Heart left ventricle (tissue), 16 donors: ENCODE measurements at places on chromosomes 16 and 17. TPM values are rescaled to one million over a fixed set of nuclear protein-coding genes. Genes with fewer than 3 reads are reported as not detected.

- DNase-seq: no peak
Observed at GRCh38 chr16:5649762-5650743, 552.5 kb upstream of the EEF2KMT start.

DNA sequence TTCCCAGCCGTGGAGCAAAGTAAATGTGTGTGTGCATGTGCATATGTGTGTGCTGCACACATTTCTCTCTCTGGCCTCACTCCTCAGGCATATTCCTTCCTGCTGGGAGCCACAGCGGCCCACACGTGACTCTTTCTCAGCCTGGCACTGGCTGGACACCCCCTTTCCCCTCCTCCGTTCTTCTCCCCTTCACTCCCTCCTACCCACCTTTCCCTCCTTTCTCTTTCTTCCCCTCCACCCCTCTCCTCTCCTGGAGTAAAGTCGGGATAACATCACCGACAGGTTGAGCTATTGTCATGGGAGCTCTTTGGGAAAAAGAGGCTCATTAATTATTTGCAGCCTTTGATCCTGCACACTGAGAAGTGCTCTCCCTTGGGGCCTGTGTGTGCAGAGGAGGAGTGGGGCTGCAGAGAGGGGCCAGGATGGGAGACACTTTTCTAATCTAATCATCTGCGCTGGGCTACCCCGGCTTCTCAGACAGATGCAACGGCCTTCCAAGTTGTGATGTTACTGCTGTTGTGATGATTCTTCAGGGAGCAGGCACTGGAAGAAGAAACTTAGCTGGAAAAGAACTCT, 126.3 kb upstream of the HSBP1 start:
- DNase-seq: no peak

GRCh38 chr16:69293401-69293800, 17.7 kb upstream of the VPS4A start:
- no peak for DNase-seq

DNA sequence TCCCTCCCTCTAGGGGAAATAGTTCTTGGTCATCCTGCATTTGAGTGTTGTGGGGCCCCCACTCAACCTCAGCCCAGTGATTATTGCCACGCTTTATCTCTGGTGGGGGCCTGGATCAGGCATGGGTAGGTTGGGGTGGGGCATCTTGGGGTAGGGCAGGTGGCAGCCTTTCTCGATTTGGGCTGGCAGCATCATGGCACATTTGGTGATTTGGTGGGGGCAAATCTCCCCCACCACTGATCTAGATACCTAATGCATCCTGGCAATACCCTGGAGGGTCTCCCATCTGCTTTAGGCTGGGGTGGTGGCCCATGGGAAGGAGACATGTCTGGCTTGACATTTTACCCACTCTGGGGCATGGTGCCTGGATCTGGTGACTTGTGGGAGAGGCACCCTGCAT, 40.2 kb downstream of the NLRP1 start:
- no peak for DNase-seq

DNA sequence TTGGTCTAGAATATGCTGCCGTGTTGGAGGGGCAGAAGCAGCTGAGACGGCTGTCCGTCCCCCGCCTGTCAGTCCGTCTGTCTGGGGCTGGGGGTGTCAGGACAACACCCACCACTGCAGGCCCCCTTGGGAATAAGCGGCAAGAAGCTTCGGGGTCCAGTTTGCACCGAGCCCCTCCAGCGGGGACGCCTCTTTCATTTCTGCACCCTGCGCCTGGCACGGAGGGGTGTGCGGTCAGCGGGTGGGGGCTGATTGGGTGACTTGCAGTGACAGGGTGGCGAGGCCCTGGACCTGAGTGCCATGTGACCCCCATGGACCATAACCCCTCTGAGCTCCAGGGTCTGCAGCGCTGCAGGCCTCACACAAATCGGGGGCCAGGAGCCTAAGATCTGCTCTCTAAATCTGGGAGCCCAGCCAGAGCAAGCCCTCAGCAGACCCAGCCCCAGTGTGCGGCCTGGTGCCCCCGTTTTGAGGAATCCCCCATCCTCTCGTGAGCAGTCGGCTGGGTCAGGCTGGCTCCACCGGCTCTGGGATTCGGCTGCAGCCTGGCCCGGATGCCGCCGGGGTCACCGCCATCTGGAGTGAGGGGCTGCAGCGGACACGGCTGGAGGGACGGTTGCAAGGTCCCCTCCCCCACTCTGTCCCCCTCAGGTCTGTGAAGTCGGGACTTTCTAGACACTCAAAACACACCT, 8.3 kb downstream of the CBFA2T3 start:
- peak; percentile 62 for DNase-seq

GRCh38 chr17:82384730-82385481, 13.3 kb downstream of the UTS2R start:
- peak; percentile 40 for DNase-seq

- no peak for DNase-seq
Observed at GRCh38 chr16:8853611-8854010, 15.2 kb downstream of the CARHSP1 start.

- no peak for DNase-seq
Observed at GRCh38 chr16:60463986-60464385, 1572.3 kb downstream of the CDH8 start.

GRCh38 chr17:48160177-48161081, 52.9 kb downstream of the SNX11 start:
- no peak for DNase-seq

GRCh38 chr16:27243725-27244362, 24.7 kb downstream of the NSMCE1 start:
- no peak for DNase-seq

DNA sequence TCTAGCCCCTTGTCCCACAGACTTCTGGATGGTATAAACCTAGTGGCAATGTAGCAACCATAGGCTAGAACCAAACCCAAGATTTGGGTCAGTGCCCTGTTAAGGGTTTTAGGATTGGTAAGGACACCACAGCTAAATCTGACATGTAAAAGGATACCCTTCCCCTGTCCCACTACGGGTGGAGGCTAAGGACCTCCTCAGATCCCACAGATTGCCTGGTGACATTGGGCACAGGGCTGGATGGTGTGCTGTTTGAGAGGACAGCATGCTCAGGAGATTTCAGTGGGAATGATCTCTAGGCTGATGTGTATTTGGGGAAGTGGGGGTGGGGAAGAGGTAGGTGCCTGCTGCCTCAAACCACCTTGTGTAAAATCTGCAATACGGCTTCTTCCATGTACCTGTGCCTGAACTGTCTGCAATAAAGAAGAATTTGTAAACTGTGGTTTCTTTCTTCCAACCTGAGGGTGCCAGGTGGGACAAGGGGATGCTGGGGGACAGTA, 671 bp upstream of the EDC4 start:
- DNase-seq: no peak

- DNase-seq: no peak
Observed at GRCh38 chr17:55215711-55216110, 49.0 kb upstream of the HLF start.

DNA sequence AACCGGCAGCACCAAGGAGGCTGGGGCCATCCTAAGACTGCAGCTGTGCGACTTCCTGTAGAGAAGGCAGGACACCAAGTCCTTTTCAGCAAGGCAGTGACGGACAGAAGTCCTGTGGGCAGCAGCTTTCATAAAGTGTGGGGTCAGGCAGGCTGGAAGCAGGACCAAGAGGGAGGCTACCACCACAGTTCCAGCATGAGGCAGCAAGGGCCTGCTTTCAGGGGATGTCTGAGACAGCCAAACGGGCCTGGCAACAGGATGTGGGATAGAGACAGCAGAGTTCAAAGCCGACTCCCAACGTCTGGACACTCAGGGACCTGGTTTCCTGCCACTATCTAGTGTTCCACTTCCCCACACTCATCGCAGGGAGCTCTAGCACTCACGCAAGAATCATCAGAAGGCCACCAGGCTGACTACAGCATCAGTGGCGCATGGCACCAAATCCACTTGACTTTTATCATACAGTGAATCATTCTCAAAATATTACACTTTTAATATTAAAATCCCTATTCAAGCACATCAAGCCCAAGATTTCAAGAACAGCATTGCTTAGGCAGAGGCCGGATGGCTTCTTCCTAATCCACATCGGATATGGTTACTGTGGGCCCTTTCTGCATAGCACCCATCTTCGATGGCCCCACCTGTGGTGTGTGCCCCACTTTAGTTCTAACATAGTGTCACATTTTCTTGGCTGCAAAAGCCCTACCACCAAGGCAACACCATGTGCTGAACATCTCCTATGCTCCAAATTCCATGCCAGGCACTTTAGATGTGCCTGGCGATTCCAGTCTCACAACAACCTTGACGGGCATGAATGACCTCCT, 5.2 kb downstream of the USP7 start:
- DNase-seq: no peak

DNA sequence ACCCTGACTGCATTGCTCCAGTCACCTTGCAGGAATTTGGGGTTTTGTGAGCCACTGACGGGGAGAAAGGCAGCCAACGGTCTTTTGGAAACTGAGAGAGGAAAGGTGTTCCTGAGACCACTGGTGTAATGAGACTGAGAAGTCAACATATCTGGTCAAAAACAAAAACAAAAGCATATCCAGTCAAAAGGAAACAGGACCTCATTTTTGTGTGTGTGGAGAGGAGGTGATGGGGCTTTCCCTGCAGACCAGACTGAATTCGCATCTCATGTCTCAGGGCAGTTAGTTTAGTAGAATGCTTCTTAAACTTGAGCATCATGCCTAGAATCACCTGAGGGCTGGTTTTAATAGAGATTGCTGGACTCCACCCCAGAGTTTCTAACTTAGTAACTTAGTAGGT, 198.4 kb downstream of the COPRS start:
- DNase-seq: no peak

DNA sequence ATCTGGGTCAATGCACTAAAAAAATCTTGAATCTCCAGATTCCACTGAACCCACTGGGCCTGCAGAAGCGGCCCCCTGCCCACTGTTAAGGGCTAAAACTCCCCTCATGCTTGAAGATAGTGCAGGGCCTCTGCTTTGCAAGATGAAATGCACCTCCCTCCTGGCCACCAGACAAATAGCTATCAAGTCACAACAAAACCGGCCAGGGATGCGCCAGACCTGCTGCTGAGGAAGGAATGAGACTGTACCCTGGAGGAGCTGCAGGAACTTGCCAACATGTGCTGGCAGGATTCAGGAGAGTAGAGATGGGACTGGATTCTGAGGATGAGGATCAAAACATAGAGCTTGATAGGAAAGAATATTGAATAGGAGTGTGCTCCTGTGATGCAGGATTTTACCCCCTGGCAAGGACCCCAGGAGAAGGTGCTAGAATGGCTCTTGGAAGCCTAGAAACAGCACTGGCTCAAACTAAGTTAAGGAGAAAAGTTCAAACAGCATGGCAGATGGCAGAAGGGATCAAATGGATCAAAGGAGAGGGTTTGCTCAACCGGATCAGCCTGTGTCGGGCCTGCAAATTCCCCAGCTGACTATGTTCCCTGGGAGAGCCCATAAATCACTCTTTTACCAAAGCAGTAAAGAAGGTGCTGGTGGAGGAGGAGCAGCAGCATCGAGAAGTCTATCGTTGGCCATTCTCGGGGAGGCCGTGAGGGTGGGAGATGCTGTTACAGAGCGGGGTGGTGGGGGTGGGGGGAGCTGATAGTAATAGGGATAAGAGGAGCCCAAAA, 27.2 kb upstream of the XYLT2 start:
- DNase-seq: no peak

- no peak for DNase-seq
Observed at GRCh38 chr17:72394531-72394930, 273.7 kb downstream of the SOX9 start.

GRCh38 chr16:66523861-66524354, 26.0 kb downstream of the TK2 start:
- no peak for DNase-seq

DNA sequence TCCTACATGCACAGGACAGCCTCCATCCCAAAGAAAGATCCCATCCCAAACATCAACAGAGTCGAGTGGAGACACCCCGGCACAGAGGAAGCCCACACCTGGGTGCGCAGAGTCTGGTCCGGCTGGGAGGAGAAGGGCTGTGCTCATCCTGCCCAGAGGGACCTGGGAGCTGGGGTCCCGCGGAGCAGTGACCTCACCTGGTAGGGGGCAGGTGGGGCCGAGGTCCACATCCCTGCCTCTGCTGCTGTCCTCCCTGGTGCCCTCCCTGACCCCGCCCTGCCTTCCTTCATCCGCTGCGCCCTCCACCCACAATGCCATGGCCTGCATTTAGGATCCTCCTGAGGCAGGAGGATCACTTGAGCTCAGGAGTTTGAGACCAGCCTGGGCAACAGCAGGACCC, 2.9 kb downstream of the C16orf90 start:
- DNase-seq: no peak

DNA sequence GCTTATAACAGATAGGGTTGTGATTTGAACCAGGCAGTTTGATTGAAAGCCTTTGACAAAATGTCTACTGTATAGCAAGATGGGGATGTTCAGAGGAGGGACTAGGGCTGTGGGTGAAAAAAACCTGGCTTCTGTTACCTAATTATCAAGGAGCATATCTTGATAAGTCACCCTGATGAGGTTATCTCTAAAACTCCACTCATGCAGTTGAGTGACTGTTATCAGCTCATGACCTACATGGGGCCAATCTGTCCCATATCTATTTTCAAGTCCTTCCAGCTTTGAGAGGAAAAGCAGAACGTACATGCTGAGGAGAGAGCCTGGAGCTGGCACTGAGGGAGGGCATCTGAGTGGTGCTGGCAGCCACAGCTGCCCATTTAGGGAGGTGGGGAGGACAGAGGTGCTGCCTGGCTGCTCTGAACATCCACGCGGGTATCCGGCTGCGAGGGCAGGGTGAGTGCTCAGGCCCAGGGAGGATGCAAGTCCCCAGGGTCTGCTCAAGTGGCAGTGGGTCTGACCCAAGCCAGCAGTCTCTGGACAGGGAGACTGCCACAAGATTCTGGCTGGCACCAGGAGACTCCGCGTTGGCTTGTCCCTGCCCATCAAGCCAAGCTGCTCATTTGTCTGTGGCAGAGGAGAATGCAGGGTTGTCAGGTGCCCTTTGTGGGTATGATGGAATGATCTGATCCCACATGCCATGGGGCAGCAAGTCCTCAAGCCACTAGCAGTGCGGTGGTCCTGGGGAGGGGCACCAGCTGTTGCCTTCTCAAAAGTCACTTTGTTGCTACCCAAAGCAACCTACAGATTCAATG, 29.2 kb downstream of the ATPAF2 start:
- peak; percentile 43 for DNase-seq

- DNase-seq: no peak
Observed at GRCh38 chr17:13266606-13267005, 248.8 kb upstream of the ELAC2 start.

Gene LDHD
- total RNA-seq: 93.6 TPM

Gene MYH2
- 0.07 TPM for total RNA-seq

Gene KRT27
- total RNA-seq: not detected

Gene MYLK3
- 231 TPM for total RNA-seq

Gene LITAFD
- total RNA-seq: not detected

Gene GSG1L
- 3.4 TPM for total RNA-seq

Gene SLC5A10
- total RNA-seq: not detected

Gene C16orf92
- total RNA-seq: not detected

Gene MGAT5B
- not detected for total RNA-seq

Gene HIGD1B
- total RNA-seq: 4.3 TPM

Gene FSCN2
- total RNA-seq: not detected

Gene NLRC3
- 0.61 TPM for total RNA-seq

Gene OR3A2
- total RNA-seq: not detected
